ENCODE measurements at places on chromosomes 3 and 15. TPM values are rescaled to one million over a fixed set of nuclear protein-coding genes. Genes with fewer than 3 reads are reported as not detected.

The OR5K2 gene
- polyA plus RNA-seq = 0.44 TPM

DNA sequence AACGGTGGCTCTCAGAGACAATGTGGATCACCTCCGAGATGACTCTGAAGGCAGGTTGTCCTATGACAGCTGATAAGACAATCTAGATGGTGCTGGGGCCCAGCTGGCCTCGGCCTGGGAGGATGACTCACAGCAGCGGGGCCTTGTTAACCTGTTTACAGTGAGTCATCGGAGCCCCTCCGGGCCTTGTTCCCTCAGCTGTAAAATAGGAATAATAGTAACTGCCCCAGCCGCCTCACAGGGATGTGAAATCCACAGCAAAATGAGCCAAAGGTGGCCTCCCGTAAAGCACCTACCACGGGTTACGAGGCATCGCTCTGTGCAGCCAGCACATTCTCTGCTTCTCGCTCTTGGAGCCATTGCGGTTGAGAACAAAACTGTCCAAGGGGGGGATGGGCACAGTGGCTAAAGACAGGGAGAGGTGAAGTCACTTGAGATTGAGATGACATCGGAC is 88.6 kb upstream of the RASGRF1 start:
- DNase-seq = no peak

DNA sequence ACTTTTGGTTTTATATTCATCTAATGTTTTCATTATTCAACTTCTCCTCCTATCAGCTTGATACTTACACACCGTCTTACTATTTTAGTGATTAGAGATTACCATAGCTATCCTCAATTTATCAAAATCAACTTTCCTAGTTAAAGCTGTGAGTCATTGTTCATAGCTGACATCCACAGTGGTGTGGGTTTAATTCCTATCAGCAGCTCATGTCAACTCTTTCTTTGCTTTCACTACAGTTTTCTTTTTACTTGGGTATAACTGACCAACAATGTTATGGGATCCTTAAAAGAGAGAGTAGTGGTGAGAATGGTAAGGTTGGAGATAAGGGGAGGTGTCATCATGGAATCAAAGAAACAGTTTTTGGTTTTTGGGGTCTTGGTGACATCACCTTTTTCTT is 112.7 kb downstream of the NFKBIZ start:
- no peak for DNase-seq

The HCN4 gene
- polyA plus RNA-seq = 0.20 TPM

The ST8SIA2 gene
- polyA plus RNA-seq = 4.7 TPM

The CHRFAM7A gene
- polyA plus RNA-seq = 4.6 TPM

The FAM81A gene
- 5.0 TPM for polyA plus RNA-seq

- no peak for DNase-seq
Measured at GRCh38 chr3:15460891-15461531, 33.6 kb downstream of the EAF1 start.

The LSMEM2 gene
- polyA plus RNA-seq = 0.41 TPM

- no peak for DNase-seq
Measured at GRCh38 chr3:168881804-168882203, 781.7 kb downstream of the MECOM start.

- DNase-seq = peak; percentile 75
Measured at GRCh38 chr3:47989981-47990440, 26.2 kb downstream of the MAP4 start.

DNA sequence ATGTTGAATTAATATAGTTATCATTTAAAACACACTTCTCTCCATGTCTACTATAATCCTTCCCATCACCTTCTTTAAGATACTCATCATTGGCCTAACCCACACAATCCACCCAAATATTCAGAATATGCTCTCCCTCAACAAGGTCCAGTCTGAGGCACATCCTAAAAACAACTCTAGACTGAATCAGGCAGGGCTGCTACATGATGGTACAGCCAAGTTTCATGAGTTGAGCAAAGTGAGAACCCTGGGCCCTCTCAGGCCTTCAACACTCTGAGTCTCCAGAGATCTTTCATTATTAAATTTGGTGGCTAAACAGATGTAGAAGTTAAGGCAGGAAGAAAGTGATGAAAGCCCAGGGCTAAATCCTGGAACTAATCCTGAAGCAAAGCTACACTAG is 16.2 kb downstream of the ZNF148 start:
- DNase-seq = no peak

- DNase-seq = peak; percentile 57
Measured at GRCh38 chr15:73632670-73633058, 525 bp downstream of the NPTN start.

GRCh38 chr15:36557364-36557763 is 22.1 kb upstream of the CDIN1 start:
- no peak for DNase-seq

DNA sequence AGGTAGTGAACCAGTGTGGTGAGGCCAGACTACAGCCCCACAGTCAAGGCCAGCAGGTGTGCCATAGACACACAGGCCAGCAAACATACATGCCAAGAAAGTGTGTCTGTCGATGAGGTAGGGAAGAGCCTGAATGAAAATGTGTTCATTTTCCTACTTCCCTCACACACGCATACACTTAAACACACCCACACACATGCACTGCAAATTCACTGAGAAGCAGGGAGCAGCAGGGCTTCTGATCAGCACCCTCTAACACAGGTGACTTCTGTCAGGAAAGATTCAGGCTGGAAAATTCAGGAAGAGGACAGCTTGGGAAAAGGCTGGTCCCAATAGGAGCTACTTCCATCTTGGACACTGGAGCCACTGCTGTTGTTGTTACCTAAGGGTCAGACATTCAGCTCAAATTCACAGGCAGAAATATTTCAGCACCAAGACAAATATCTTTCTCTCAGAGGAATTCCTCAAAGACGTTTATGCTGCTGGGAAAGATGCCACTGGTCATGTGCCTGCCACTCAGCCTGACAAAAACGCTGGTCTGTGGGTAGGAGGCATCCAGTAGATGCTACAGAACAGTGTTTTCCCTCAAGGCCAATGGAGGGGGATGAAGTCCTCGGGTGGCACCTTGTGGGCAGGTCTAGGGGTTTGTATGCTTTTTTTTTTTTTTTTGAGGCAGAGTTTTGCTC is 40.9 kb upstream of the LARS2 start:
- DNase-seq = no peak

DNA sequence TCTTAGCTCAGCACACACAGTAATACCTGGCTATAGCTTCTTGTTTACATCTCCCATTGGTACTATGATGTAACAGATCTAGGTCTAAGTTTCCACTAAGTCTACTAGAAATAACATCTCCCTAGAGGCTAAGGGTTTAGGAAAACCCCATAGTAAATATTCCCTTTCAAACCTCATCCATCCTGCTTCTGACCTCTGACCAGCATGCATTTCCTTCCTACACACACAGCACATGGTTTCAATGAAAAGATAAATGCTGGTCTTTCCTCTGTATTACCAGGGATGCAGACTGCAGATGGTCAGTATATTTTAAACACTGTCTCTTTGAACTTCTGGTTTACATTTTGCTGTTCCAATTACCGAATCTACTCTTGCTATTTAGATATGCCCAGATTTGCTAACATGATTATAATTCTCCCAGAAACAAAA is 96.6 kb downstream of the EFL1 start:
- no peak for DNase-seq

The GPR171 gene
- polyA plus RNA-seq = 0.71 TPM

The CSPG4 gene
- 22.9 TPM for polyA plus RNA-seq

DNA sequence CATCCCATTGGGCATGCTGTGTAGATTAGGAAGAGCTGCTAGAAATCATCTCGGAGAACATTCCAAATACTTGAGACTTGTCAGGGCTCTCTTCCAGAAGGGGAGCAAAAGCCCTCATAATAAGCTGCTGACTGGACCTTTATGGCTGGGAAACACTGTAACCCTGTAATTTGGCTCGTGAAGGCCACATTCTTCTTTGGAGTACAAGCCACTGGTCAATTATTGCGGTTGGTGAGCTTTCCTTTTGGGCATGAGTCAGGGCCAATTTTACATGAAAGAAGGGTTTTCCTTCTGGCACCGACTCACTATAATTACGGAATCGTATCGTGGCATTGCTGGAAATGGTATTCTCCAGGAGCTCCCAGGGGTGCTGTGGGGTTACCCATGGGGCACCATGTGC is 434.5 kb upstream of the RGMA start:
- no peak for DNase-seq

The ZIC4 gene
- not detected for polyA plus RNA-seq

- DNase-seq = peak; percentile 49
Measured at GRCh38 chr3:120678331-120678947, 3.6 kb downstream of the HGD start.

GRCh38 chr15:62807539-62808130 is 234.9 kb upstream of the TPM1 start:
- no peak for DNase-seq

GRCh38 chr15:77266708-77267386 is 153.1 kb downstream of the PEAK1 start:
- no peak for DNase-seq

The AADACL2 gene
- polyA plus RNA-seq = not detected

The STRIT1 gene
- polyA plus RNA-seq = 0.24 TPM

DNA sequence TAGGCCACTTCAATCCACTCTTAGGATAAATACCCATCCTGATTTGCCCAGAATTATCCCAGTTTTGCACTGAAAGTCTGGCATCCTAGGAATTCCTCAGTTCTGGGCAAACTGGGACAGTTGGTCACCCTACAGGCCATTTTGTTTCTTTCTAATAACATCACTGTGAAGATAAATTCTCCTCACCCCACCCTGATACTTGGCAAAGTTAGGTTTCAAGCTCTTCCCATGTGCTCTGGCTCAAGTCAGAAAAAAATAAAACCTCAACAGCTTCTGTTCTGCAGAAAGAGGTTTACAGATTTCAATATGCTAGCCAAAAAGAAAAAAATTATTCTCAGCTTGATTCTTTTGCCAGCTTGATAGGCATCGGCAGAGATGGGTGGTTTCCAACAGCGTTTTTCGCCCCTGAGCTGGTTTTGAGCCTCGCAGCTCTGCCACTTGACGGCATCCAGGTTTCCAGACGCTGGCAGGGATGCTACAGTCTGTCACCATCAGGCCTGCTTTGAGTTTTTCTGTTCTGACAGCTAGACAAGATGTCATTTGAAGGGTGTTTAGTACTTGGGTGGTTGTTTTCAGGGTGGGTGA is 171.4 kb downstream of the SSR3 start:
- no peak for DNase-seq

GRCh38 chr3:151282921-151283320 is 4.6 kb upstream of the P2RY14 start:
- DNase-seq = peak; percentile 63

The CHCHD6 gene
- polyA plus RNA-seq = 18.5 TPM

The PLS1 gene
- 15.3 TPM for polyA plus RNA-seq

- DNase-seq = no peak
Measured at GRCh38 chr3:111210866-111211564, 139.4 kb downstream of the NECTIN3 start.

GRCh38 chr3:73710340-73710739 is 85.6 kb upstream of the PDZRN3 start:
- DNase-seq = no peak

GRCh38 chr3:13482106-13482690 is 2.1 kb downstream of the HDAC11 start:
- DNase-seq = peak; percentile 4

Data from left lung (tissue), 14 donors.